ENCODE measurements at places on chromosomes 7 and 10. TPM values are rescaled to one million over a fixed set of nuclear protein-coding genes. Genes with fewer than 3 reads are reported as not detected.

GRCh38 chr10:51585742-51586141 lies 113.7 kb downstream of the CSTF2T start:
- no peak overlapping the region for H3K4me3 ChIP-seq
- no peak overlapping the region for H3K27ac ChIP-seq
- DNase-seq, result no peak
- H3K36me3 ChIP-seq, result no peaks in the 10 kb centered on the region
- no peaks in the 10 kb centered on the region for H3K4me1 ChIP-seq

DNA sequence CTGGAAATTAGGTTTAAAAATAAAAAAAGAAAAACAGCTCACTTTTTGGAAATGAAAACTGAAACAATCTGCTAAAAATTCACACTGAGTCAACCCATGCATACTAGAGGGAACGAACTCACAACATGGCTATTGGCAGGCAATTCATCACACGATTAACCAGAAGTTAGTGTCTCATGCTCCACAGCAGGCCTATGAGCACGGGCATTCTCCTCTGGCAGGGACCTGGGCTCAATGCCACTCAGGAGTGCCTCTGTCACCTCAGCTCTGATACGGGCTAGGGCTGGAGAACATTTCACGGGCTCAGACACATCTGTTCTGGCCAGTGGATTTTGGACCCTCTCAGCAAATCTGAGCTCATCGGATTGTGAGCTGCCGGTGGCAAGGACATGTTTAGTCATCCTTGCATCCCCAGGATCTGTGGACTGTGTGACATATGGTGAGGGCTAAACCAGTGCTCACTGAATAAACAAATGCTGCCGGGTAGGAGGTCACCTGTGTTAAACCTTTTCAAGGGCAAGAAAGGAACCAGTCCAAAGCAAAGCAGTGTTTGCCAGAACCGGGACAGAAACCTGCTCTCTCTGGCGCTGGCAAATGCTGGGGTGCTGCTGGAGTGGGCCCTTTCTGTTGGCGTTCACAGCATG lies 40.1 kb downstream of the POLR3A start:
- H3K4me1 ChIP-seq, result no peaks in the 10 kb centered on the region
- H3K4me3 ChIP-seq, result no peak overlapping the region
- peaks cover 100% of the 10 kb centered on the region for H3K36me3 ChIP-seq
- DNase-seq, result no peak
- no peaks in the 10 kb centered on the region for H3K27me3 ChIP-seq

EXOC6 gene
- total RNA-seq, result 19.6 TPM

GRCh38 chr10:77629775-77630506 lies 7.7 kb downstream of the KCNMA1 start:
- no peak overlapping the region for H3K27ac ChIP-seq
- H3K36me3 ChIP-seq, result no peaks in the 10 kb centered on the region
- H3K4me3 ChIP-seq, result no peak overlapping the region
- H3K4me1 ChIP-seq, result peaks cover 4% of the 10 kb centered on the region
- no peaks in the 10 kb centered on the region for H3K27me3 ChIP-seq

DNA sequence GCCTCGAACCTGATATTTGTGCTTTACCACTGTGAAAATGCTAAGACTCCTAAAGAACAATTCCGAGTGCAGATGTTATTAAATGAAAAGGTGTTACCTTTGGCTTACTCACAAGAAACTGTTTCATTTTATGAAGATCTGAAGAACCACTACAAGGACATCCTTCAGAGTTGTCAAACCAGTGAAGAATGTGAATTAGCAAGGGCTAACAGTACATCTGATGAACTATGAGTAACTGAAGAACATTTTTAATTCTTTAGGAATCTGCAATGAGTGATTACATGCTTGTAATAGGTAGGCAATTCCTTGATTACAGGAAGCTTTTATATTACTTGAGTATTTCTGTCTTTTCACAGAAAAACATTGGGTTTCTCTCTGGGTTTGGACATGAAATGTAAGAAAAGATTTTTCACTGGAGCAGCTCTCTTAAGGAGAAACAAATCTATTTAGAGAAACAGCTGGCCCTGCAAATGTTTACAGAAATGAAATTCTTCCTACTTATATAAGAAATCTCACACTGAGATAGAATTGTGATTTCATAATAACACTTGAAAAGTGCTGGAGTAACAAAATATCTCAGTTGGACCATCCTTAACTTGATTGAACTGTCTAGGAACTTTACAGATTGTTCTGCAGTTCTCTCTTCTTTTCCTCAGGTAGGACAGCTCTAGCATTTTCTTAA lies 47.7 kb downstream of the MINPP1 start:
- H3K4me1 ChIP-seq, result peaks cover 23% of the 10 kb centered on the region
- H3K27ac ChIP-seq, result peak overlapping the region; percentile 20
- peaks cover 8% of the 10 kb centered on the region for H3K36me3 ChIP-seq
- H3K27me3 ChIP-seq, result no peaks in the 10 kb centered on the region
- no peak overlapping the region for H3K4me3 ChIP-seq

PSD gene
- 5.3 TPM for total RNA-seq

DNA sequence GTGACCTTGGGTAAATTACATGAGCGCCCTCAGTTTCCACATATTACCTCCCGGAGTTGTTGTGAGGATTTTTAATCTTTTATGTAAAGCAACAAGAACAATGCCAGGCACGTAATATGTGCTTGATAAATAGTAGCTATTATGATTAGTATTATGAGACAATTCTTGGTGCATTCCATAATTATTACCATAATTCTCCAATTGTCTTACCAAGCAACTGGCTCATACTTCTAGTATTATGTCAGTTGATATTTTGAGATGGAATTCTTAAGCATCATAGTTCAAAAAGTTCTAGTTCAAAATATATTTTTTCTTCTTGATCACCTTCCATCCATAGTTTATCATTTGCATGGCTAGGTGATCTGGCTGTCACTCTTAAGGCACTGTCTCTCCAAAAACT lies 259.0 kb downstream of the BBS9 start:
- H3K36me3 ChIP-seq, result peaks cover 7% of the 10 kb centered on the region
- H3K27me3 ChIP-seq, result no peaks in the 10 kb centered on the region
- no peak overlapping the region for H3K27ac ChIP-seq
- no peaks in the 10 kb centered on the region for H3K4me1 ChIP-seq

DNA sequence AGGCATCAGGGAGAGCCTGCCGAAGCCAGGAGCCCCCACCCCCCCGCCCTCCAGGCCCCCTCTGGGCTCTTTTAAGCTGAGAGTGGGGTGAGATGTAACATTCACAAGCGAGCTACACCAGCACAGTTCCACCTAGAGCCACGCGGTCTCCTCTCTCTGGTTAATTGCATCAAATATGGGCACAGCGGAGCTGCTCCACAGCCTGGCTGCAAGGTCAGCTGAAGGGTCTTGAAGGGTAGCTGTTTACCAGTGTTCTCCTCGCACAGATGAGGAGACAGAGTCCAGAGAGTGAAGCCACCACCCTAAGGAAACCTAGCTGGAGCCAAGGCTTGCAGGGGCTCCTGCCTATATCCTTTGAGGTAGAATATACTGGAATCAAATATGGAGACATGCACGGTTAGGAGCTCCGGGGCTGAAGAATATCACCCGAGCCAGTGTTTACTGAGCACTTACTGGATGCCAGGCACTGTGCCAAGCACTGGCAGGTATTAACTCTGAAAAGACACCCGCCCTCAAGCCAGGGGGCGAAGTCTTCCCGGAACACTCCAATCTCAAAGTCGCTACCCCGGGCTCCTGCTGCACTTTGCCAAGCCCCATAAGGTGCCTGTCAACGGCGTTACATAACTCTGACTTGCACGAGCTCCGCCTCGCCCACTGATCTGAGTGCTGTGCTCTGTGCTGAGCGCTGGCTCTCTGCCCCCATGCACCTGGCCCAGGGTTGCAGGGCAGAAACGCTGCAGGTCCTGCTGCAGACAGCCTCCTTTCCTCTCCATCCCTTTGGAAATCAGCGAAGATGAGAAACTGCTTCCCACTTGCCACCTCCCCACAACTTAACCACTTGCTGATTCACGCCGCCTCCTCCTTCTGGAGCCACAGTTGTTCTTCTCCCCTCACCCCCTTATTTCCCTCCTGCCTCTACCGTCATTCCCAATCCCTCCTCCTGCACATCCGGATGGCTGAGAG lies 5.4 kb downstream of the CHST15 start:
- DNase-seq, result peak; percentile 88
- H3K27ac ChIP-seq, result peak overlapping the region; percentile 24
- peaks cover 40% of the 10 kb centered on the region for H3K4me1 ChIP-seq
- no peaks in the 10 kb centered on the region for H3K27me3 ChIP-seq
- no peaks in the 10 kb centered on the region for H3K36me3 ChIP-seq
- no peak overlapping the region for H3K4me3 ChIP-seq

DNA sequence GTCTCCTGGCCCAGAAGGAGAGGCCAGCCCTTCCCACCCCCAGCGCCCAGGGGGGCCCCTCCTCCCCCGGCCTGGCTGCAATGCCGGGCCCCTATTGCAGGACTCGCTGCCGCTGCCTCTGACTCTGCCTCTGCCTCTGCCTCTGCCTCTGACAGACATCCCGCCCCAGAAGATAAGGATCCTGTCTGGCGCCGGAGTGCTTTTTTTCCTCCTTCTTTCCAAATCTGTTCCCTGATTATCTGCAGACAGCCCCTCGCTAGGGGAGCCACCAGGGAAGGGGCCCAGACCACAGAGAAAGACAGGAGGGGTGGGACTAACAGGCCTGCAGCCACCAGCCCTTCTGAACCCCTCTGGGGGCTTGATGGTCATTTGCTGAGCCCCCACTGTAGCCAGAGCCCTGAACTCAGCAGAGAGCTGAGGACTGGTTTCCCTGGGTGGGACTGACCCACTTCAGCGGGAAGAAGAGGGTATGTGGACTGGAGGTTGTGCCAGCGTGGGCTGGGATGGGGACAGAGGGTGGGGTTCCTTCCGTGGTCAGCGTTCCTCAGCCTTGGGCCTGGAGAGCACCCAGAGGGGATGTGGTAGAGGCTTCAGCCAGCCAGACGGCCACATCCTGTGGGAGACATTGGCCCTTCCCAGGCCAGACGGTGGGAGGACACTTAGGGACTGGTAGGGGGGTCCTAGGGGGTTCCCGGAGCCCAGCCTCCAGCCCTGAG lies 22.8 kb downstream of the UNC5B start:
- peak overlapping the region; percentile 17 for H3K4me3 ChIP-seq
- peak; percentile 88 for DNase-seq
- H3K36me3 ChIP-seq, result no peaks in the 10 kb centered on the region
- peaks cover 71% of the 10 kb centered on the region for H3K4me1 ChIP-seq
- no peaks in the 10 kb centered on the region for H3K27me3 ChIP-seq

CACNB2 gene
- 1.4 TPM for total RNA-seq

- no peaks in the 10 kb centered on the region for H3K4me1 ChIP-seq
- no peaks in the 10 kb centered on the region for H3K27me3 ChIP-seq
- H3K4me3 ChIP-seq, result no peak overlapping the region
- H3K36me3 ChIP-seq, result no peaks in the 10 kb centered on the region
- no peak overlapping the region for H3K27ac ChIP-seq
These were observed 227.3 kb upstream of the TCF7L2 start for GRCh38 chr10:112722758-112723157.

DNA sequence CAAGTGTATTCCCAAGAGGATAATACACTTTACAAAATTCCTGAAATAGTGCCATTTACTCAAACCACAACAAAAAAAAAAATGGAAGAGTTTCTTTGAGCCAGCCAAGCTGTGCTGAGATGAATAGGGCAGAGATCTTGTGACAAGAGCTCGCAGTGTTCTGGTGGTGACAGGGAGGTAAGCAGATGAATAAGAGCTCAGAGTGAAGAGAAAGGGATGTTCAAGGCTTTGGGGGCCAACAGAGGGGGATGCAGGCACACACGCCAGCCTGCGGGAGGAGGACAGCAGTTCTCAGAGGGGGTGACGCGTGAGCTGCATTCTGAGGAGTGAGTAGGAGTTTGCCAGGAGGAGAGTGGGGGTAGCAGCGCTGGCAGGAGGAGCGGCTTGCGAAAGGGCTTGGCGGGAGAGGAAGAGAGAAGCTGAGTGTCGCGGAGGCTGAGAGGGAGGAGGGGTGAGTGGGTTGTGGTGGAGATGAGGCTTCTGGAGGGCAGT lies 194.4 kb upstream of the IMMP2L start:
- peaks cover 68% of the 10 kb centered on the region for H3K36me3 ChIP-seq
- DNase-seq, result peak; percentile 59
- no peak overlapping the region for H3K27ac ChIP-seq
- H3K4me1 ChIP-seq, result no peaks in the 10 kb centered on the region
- H3K27me3 ChIP-seq, result no peaks in the 10 kb centered on the region

DNA sequence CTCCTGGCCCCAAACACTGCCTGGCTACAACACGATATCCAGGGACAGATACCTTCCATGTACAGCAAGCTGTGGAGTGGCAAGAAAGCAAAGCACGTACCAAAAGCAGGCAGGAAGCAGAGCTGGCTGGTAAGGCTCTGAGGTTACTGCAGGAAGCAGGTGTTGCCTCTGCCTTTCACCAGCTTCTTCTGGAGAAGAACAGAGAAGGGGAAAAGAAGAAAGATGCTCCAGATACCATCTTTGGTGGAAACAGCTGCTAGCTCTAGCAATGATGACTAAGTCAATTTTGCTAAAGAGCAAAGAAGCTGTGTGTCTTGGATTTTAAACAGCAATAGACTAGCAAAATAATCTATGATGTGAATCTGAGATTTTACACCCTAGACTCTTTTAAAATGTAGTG lies 34.9 kb upstream of the PRSS1 start:
- H3K36me3 ChIP-seq, result no peaks in the 10 kb centered on the region
- no peak for DNase-seq
- no peaks in the 10 kb centered on the region for H3K27me3 ChIP-seq
- H3K4me3 ChIP-seq, result no peak overlapping the region
- no peaks in the 10 kb centered on the region for H3K4me1 ChIP-seq

- no peak for DNase-seq
- no peaks in the 10 kb centered on the region for H3K4me1 ChIP-seq
These were observed 43.3 kb upstream of the CNNM1 start for GRCh38 chr10:99285881-99286280.

DNA sequence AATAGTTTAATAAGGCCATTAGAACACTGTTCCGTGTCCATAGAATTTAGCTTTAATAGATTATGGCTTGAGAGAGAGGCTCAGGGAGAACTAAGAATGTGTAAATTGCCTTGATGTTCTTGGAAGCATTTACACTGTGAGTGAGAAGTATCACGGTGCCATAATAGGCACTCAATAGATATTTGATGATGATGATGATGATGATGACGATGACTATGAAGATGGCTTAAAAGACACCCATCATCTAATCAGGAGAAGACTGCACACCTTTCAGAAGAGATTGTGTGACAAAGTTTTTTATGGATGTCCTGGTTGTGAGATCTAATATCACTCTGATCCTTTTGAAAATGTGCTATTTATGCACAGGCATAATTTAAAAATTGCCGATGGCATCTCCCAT lies 264.2 kb downstream of the GLI3 start:
- no peaks in the 10 kb centered on the region for H3K27me3 ChIP-seq
- H3K36me3 ChIP-seq, result peaks cover 10% of the 10 kb centered on the region
- no peak overlapping the region for H3K4me3 ChIP-seq

NSUN5 gene
- total RNA-seq, result 27.1 TPM

GRCh38 chr10:130934293-130935127 lies 377.0 kb downstream of the TCERG1L start:
- no peak overlapping the region for H3K4me3 ChIP-seq
- H3K27me3 ChIP-seq, result peaks cover under 1% of the 10 kb centered on the region
- H3K4me1 ChIP-seq, result no peaks in the 10 kb centered on the region
- H3K27ac ChIP-seq, result no peak overlapping the region

- no peak overlapping the region for H3K27ac ChIP-seq
- H3K36me3 ChIP-seq, result no peaks in the 10 kb centered on the region
- peak; percentile 12 for DNase-seq
- H3K27me3 ChIP-seq, result peaks cover 7% of the 10 kb centered on the region
- no peak overlapping the region for H3K4me3 ChIP-seq
These were observed 25.5 kb upstream of the PCBD1 start for GRCh38 chr10:70913893-70914240.

TMEM225B gene
- total RNA-seq, result 0.30 TPM

Measured in lower lobe of right lung (tissue), 2 donors.